ENCODE measurements at places on chromosomes 3 and 15.

DNA sequence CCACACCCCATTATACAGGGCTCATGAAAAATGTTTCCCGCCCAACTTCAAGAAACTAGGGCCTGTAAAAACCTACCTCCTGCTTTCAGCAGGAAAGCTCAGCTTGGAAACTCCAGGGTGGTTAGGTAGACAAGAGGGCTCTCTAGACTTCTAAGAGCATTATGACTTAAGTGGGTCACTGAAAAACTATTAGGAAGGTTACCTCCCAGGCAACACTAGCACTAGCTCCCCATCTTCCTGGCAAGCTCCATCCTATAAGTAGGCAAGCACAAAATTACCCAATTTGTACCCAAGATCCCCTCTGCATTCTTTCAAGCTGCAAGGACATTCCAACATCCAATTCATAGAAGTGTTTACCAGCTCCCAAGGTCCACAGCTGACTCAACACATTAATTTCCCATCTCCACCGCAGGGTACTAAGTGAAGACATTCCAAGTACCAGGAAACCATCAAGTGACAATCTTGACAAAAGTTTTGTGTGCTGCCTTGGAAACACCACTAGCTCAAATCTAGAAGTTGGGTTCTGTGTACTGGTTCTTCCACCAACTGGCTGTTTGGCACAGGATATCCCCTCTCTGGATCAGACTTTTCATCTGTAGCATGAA, 46.9 kb downstream of the WNT5A start:
- DNase-seq: no peak

DNA sequence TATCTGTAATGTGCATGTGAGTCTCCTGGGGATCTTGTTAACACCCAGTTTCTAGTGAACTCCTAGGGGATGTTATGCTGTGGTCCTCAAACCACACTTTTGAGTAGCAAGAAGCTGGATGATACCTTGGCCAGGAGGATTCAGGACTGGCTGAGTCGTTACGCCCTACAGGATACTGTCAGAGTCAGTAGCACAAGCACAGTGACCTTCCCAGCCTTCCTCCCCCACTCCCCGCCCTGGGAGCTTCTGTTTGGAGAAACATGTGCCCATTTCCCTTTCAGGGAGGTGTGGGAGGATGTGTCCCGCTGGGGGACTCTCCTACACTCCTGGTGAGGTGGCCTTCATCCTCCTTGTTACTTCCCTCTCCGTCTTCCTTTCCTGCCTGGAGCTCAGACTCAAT, 76.4 kb upstream of the TRPM1 start:
- DNase-seq: no peak

DNA sequence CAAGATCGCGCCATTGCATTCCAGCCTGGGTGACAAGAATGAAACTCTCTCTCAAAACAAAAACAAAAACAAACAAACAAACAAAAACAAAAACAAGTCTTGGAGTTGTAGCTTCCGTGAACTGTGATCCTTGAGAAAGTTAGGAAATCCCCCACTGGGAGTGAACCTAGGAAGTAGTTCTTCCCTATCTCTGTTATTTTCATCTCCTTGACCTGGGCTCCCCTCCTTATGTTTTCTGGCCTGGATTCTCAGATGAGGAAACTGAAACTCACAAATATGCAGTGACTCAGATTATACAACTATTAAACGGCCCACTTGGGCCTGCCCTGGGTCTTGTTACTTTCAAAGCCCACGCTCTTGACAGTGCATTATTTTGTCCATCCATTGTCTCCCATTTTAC, 29.7 kb downstream of the SAXO2 start:
- DNase-seq: no peak

- DNase-seq: no peak
These were observed 67.1 kb upstream of the CHD2 start for GRCh38 chr15:92833106-92833433.

DNA sequence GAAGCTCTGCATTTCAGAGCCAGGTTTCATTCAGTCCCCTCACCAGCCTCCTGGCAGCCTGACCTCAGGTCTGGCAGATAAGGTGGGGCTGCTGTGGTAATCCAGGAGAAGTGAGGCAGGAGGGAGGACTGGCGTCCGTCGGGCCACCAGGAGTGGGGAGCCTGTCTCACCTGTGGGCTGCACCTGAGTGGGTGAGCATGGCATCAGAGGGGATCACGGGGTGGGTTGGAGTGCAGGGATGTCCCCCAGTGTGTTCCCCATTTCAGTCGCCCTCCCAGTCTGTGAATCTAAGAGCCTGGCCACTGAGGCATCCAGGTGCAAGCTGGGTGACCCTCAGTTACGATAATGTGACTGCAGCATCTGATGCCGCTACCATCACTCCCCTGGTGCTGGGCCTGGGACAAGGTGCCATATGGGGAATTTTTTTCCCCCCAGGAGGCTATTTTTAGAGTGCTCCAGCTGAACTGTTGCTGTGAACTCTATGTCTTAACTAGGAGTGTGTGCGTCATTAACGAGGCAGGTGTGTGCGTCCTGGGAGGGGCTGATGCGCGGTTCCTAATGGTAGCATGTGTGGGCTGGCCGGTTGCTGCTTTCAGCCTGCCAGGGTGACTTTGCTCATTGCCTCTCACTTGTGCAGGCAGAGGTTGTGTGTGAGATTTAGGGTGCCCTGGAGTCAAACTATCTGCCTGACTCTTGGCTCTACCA, 165.2 kb downstream of the SLCO3A1 start:
- DNase-seq: no peak
